ENCODE measurements at places on chromosomes 6 and 20.

DNA sequence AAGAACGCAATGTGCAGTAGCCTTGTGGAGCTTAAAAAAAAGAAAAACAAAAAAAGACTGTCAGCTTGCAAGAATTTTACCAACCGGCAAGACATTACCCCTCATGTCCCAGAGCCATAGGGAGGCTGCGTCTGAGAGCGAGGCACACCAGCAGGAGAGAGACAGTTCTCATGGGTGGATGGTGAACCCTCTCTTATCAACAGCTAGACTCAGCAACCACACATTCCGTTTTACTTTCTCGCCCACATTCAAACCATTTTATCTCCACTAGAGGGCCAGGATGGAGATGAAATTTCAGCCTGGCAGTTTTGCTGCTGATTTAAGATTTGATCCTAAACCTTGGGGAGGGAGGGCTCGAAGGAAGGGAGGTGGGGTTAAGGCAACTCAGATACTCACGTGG is 247.0 kb downstream of the ATXN1 start:
- no peak for DNase-seq

- no peak for DNase-seq
Observed at GRCh38 chr20:63253065-63253437, 1.2 kb downstream of the NKAIN4 start.

DNA sequence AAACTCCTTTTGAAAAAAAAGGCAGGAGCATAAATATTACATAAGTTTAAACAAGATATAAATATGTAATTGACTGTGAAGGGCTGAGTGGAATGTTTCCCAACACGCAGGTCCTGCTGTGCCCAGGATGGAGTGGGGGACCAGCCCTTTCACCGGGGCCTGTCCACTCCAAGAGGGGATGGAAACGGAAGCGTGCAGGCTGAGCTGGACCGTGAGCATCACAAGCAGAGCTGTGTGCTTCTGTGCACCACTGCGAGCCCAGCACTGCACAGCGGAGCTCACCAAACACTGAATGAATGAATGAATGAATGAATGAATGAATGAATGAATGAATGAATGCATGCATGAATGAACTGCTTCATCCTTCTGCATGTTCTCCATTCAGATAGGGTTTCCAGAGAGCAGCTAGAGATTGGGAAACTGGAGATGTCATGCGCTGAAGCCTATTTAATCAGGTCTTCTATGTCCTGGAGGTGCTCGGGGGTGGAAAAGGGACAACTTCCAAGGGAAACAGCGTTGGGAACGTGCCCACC is 157.7 kb downstream of the ANKRD60 start:
- no peak for DNase-seq

GRCh38 chr6:21751608-21752007 is 158.1 kb downstream of the SOX4 start:
- no peak for DNase-seq

GRCh38 chr6:18327626-18328025 is 59.5 kb upstream of the RNF144B start:
- DNase-seq = no peak

- DNase-seq = no peak
Observed at GRCh38 chr6:2103765-2104523, 141.5 kb downstream of the GMDS start.

- DNase-seq = no peak
Observed at GRCh38 chr6:167137881-167138280, 15.0 kb downstream of the CCR6 start.

GRCh38 chr20:59437601-59438031 is 137.2 kb downstream of the EDN3 start:
- DNase-seq = no peak

GRCh38 chr6:158086054-158086503 is 82.0 kb downstream of the SERAC1 start:
- no peak for DNase-seq

DNA sequence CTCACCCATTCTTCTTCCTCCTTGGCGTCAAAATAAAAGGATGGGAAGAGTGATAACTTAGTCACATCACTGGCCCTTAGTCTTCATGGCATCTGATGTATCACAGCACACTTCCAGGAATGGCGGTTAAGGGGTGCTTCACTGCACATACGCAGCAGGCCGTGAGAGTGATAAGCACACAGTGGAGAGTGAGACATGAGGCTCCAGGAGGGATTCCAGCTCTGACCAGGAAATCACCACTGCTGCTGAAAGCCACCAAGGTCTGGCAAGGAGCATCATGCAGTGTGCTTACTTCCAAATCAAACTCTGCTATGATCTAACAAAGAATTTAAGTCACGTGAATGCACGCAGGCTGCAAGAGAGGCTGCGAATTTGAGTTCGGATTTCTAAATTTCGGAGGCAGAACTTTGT is 62.4 kb downstream of the ARID1B start:
- DNase-seq = no peak

DNA sequence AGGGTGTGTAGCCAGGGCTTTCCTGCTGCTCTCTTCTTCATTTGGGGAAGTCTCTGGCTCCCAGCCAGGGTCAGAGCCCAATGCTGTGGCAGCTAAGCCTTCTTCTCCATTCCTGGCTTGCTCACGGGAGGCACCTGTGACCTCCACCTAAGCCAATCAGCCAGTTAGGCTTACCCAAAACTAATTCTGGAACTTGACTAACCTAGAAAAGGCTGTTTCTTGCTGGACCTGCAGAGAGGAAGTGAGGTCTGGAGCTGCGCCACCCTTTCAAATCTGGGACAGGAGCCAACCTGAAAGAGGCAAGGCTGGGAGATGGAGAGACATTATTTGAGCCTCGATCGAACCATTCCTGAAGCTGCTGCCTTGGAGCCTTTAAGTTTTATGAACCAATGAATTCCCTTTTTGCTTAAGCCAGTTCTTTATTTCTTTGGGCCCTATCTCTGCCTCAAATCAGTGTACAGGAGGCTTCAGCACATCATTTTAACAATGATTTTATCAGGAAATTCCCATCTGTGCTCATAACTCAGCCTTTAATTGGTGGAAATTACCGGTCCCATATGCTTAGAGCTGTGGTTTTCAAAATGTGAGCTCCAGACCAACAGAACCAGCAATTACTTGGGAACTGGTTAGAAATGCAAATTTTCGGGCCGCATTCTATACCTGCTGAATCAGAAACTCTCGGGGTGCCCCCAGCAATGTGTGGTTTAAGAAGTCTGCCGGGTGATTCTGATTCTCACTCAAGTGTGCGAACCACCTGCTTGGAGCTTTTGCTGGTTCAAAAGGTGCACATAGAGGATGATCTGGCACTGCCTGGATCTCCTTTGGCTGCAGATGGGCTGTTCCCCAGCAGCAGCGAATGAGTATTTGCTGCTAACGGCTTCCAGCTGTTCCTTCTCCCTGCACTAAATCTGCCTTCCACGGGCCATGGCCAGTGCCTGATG is 97.4 kb upstream of the RNF24 start:
- no peak for DNase-seq

DNA sequence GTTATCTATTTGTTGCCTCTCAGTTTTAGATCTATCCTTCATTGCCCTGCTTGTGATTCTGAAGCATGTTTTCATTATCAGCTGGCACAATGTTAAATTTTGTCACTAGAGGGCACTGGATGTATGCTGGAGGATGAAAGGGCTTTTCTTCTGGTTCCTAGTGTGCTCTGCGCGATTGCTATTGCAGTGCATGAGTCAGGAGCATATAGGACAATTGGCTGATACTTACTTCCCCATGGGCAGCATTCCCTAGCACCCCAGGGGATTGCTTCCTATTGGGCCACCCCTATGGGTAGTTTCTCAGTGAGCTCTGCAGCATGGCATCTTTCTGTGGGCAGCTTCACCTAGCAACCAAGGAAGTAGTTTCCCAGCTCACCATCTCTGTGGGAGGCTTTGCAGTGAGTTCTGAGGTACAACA is 280.3 kb upstream of the SYNCRIP start:
- DNase-seq = peak; percentile 13

DNA sequence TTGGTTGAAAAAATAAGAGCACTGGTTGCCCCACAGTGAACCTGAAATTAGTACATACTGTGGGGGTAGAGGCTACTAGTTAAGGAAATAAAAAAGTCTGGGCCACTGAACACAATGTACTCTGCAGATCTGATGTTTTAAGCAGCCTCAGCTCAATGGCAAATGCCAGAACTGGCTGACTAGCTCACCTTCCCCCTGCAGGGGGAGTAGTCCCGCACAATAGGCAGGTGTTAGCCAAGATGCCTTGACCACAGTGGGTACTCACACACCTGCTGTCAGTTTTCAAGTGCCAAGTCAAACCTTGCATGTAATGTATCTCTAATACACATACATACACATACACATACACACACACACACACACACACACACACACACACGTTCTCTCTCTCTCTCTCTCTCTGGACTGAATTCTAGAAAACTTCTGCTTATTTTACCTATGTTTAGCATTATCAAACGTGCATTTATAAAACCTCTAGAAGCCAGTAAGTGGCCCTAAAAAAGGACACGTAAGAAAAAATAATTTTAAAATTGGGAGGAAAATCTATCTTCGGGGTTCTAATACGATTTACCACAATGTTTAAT is 36.1 kb downstream of the GMDS start:
- peak; percentile 26 for DNase-seq

DNA sequence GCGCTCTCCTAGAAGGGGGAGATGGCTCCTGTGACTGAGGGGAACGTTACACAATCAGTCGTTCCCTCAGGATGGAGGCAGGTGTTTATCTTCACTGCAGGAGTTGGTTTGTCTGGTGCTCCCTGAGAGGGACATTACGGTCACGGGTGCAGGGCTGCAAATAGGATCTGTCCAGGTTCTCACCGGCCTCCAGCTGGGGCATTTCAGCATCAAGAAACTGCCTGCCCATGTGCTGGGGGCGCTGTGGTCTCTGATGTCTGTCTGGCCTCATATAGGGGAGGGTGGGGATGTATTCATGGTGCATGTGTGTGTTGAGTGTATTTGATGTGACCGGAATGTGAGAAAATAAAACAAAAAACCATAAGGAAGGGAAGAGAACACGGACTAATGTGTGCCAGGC is 77.1 kb downstream of the TBC1D7 start:
- no peak for DNase-seq

DNA sequence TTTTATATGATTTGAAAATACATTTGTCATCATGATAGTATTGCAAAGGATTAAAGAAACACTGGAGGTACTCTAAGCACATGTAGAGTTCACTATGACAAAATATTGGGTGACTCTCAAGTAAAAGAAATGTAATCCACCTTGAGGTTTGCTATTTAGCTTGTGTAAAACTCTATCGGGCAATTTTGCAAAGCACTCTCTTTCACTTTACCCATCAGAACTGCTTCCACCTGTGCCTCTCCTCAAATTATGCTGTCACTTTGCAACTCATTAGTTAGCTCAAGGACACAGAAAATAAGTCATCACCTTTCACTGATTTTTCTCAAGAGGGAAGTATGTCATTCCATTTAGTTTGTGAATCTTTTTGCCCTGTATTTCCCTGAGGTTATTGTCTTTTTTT is 14.0 kb downstream of the TRDN start:
- DNase-seq = no peak

GRCh38 chr6:53287336-53288225 is 61.2 kb downstream of the ELOVL5 start:
- DNase-seq = no peak

DNA sequence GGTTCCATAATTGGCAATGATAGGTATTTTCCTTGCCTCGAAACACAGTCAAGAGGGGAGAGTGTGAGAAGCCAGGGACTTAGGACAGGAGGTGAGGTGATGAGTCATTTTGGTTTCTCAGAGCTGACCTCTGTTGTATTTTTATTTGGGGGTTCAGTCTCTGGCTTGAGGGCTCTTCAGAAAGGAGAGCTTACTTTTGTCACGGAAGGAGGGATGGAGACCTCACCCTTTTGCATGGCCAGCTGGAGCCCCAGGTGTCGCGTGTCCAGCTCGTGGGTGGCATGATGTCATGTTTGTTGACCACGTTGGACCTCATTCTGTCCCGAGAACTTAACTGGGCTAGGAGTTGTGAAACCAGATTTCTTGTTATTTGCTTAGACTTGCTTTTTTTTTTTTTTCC is 293.9 kb downstream of the QKI start:
- no peak for DNase-seq

- DNase-seq = no peak
Observed at GRCh38 chr6:139713424-139713823, 339.0 kb upstream of the CITED2 start.

DNA sequence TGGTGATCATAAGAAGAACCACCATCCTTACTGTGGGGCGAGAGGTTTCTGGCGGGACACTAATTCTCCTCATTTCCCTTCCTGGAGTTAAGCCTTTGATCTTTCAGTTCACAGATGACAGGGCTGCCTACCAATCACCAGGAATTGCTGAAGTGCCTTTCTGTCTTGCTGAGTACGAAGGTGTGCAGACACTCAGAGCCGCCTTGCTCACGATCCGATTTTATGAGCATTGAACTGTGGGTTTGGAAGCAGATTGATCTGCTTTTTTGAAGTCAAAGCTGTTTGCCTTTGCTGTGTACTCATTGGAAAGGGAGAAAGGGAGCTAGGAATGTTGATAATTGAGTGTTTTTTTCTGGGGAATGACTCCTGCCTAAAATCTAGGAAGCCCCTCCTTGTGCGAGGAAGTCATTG is 129.1 kb upstream of the SALL4 start:
- DNase-seq = no peak

DNA sequence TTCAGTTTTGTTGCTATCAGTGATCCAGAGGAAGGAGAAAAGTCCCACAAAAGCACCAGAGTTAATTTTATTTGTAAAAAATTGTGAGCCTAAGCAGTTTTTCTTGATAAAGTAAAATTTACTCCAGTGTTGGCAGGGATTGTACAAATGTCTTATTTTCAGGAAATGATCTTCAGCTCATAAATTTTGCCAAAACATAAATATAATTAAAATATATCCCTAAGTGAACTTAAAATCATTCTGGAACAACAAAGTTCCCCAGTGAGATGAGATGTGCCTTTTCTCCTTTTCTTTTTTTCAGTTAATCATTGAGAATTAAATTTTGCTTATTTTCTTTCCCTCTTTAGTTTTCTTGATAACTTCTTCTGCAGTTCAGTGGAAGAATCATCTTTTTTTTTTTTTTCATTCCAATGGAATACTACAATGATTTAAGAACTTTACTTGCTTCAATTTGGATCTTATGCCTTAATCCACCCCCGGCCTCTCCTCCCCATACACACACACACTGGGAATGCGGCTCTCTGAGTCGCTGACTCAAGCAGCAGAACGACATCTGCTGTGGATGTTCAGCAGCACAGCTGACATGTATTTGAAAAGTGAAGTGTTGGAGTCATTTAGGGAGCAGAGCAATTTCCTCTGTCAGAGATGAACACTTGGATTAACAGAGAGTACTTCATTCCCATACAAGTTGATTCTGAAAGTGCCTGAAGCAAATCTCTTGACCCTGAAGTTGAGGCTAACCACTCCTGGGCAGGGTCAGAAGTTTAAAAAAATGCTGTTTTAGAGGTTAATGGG is 27.7 kb upstream of the LAMA4 start:
- no peak for DNase-seq

- DNase-seq = no peak
Observed at GRCh38 chr6:156820089-156820798, 43.1 kb downstream of the ARID1B start.

GRCh38 chr6:30686009-30686907 is at the start of gene PPP1R18:
PPP1R18 (minus strand) TSS chr6:30686645; CDS start chr6:30686018, 627 bp downstream.
- peak; percentile 31 for DNase-seq

- DNase-seq = no peak
Observed at GRCh38 chr6:135522965-135523692, 25.6 kb upstream of the AHI1 start.
